SK-N-SH treated with all-trans-retinoic acid at 6 μM for 48 hours (cell line): ENCODE measurements at places on chromosomes 3 and 15.

DNA sequence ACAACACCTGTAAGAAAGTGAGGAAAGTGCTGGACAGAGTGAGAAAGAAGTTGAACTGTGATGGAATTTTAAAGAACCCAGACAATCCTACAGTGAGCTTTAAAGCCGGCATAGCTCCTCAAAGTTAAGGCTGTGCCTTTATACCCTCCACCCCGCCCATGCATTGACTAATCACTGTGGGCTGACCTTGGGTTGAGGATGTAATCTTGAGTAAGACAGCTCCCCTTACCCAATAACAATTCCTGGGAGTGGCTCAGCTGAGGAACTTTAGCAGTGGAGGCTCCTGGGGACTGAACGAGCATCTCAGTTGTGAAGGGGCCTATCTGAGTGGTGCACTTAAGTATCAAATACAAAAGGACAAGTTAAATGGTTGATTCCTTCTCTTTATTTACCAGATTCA is 35.7 kb upstream of the ZNF770 start:
- no peak for ATAC-seq

DNA sequence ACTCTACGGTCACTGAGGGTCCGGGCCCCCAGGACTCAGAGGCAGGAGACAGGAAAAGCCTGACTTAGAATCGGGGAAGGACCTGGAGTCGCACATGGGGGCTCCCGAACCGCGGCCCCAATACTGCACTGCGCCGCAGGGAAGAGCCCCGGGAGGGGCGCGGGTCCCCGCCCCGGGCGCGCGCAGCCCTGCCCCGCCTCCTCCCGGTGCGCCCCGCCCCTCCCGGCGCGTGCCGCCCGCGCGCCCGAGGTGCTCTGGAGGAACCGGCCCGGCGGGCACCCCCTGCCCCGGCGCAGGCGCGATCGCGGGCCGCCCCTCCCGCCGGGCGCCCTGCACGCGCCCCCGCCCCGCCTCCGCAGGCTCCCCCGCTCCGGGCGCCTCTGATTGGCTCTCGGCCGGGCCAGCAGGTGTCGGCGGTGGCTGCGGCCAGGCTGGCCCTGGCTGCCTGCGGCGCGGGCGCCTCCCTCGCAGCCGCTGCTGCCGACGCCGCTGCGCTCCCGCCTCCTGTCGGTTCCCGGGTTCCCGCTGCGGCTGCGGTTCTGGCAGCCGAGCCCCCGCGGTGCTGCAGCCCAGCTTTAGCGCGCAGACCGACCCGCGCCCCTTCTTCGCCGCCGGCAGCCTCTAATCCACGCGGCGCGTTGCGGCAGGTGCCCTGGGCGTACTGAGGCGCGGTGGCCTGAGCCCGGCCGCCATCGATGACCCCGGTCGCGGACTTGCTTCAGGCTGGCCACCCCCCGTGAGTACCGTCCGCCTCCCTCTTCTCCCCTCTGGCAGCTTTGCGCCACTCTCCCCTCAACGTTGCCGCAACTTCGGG is at the start of gene MYRIP:
MYRIP (plus strand) TSS at position 429 of the 814 bp plus-strand sequence. CDS start 91,208 bp downstream, outside the sequence.
- peak; percentile 87 for ATAC-seq

- no peak for ATAC-seq
These were observed 172.9 kb upstream of the FEZF2 start for GRCh38 chr3:62546266-62546665.

GRCh38 chr3:184391266-184391665 is 11.4 kb downstream of the CHRD start:
- no peak for ATAC-seq

DNA sequence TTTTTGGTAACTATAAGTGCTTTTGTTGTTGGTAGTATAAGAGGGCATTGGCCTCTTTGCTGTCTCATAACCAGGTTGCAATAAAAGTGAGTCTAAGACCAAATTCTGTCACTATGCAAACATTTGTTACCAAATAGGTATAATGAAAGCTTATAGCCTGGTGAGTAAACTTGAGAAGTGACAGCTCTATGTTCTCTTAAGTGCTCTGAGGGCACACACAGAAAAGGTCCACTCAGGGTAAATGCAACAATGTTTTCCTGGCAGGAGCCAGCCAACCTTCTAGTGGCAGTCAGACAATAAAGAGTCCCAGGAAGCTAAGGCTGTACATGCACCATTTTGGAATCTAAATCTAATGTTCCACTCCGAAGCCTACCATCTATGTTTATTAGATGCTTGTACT is 262.1 kb upstream of the TGFBR2 start:
- no peak for ATAC-seq

- no peak for ATAC-seq
These were observed 10.2 kb upstream of the MAPK6 start for GRCh38 chr15:52008698-52009434.

DNA sequence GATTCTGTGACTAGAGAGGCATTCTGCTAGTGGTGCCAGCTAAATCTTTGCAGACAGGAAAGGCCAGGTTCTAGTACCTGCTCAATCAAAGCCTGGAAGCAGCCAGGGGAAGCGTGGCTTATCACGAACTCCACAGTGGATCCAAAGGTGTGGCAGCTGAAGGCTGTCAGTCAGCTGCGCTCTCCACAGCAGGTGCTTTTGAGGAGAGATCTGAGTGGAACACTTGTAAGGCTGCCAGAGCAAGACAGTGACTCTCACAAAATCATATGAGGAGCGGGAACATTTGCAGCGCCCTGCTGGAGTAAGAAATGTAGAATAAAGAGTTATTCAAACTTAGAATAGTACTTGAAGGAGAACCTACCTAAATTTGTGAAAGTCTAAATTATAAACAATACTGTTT is 5.0 kb upstream of the DPH6 start:
- ATAC-seq, result no peak

DNA sequence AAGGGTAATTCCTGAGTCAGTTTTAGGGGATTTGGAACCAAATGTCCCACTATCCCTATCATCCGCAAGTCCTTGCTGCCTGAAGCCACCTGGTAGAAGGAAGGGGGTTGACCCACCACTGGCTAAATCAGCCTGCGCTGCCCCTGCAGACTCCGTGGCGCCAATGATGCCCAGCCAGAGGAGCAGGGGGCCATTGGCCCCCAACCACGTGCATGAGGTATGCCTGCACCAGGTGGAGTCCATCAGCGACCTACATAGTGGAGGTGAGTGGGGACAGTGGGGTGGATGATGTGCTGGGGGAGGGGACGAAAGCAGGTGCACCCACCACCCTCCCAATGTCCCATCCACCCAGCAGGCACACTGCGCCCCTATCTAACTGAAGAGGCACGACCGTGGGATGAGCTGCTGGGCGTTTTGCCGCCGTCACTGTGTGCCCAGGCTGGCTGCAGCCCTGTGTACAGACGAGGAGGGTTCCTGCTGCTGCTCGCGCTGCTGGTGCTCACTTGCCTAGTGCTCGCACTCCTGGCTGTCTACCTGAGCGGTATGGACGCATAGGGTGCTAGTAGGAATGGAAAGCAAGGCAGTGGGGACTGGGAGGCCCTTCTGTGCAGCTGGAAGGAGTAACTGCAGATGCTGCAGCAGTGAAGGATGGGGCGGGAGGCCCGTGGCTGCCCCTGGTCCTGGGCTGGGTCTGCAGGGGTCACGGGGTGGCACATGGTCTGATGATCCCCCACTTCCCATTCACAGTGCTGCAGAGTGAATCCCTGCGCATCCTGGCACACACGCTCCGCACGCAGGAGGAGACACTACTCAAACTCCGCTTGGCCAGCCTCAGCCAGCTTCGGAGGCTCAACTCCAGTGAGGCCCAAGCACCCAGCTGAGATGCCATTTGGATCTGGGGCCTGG is 5.7 kb downstream of the IFRD2 start:
- ATAC-seq, result no peak

GRCh38 chr15:88231909-88232644 is 24.5 kb downstream of the NTRK3 start:
- ATAC-seq, result no peak

DNA sequence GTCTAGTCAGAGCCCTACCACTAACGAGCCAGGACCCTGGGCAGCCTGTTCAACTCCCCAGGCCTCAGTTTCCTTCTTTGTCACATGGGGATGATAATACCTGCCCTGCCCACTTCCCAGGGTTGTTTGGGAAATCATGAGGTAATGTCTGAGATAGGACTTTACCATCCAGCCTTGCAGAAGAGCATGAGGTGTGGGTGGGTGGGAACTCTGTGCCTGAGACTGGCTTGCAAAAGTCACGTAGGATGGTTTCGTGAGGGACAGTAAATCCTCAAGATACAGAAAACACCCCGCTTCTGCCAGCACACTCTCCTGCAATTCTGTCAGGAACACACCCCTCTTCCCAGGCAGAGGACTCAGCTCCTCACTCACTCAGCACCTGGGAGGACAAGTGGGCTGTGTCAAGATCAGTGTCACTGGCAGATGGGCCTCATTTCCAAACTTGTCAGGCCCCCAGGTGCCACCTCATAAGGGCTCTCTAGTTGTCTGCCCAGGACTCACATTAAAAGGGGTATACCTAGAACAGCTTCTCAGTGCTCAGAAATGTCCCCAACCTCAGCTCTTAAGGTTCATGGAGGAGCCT is 58.4 kb downstream of the DAPK2 start:
- ATAC-seq, result no peak

DNA sequence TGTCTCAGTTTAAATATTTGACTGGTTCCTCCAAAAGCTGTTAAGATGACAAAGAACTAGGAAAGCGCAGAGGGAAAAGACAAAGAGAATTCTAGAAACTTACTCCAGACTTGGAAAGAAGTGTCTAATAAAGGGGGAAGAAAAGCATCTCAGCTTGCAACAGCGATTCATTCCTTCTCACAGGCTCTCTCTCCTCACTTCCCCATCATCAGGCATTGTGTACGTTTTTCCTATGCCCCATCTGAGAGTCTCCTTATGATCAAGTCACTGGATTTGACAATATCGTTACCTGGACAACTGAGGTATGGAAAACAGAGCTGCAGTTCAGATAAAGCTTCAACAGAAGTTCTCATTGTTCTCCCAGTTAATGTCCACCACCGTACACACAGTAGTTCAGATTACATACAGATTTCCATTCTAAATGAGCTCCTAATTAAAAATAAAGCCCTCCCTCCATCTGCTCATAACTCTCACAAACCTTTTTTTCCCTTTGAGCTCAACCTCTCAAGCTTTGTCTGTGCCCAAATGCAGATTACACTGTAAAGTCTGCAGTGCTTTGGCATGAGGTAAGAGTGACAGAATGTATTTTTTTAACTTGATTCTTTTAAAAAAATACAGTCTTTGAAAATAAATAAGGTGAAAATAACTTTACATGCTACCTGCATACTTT is 254.4 kb upstream of the THBS1 start:
- no peak for ATAC-seq

DNA sequence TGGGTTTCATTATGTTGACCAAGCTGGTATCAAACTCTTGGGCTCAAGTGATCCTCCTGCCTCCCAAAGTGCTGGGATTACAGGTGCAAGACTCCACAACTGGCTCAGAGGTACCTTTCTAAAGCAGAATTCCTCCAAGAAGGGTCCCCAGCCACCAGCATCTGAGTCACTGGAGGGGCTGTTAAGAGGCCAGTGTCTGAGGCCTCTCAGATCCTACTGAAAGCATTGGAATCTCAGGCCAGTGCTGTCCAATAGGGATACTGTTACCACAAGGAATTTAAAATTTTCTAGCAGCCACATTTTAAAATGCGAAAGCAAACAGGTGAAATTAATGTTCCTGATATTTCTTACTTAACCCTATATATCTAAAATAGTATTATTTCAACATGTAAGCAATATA is 1.3 kb downstream of the CAV3 start:
- ATAC-seq, result no peak

DNA sequence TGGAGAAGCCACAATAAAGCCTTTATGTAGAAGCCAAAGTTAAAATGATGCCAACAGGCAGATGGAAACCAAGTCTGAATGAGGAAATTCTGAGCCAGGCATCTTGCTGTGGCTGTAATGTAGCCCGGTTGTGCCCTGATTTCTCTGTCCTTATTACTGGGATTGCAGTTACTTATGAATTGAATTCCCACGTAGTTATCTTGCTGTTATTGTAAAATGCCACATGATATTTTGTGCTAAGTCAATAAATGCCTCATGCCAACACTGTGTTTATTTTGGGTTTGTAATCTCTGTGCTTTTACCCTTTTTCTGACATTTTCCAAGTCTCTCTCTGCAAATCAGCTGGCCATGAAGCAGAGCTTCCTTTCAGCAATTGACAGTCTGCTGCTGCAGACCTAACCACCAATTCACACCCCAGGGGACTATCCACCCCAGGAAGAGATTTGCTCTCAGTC is 486.1 kb upstream of the GOLIM4 start:
- no peak for ATAC-seq

DNA sequence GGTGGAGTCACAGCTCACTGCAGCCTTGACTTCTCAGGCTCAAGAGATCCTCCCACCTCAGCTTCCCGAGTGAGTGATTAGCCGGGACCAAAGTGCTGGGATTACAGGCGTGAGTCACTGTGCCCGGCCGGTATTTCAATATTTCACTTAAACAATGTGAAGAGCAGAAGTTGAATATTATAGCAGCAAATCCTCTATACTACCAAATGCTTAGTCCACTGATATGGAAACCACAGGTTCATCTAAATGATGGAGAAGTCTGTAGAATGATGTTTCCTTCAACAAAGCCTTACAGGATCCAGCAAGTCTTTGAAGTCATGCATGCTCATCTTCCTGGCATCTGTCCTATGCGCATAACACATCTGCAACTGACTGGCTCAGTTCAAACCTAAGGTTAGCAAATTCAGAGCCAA is 20.3 kb upstream of the UACA start:
- peak; percentile 77 for ATAC-seq

DNA sequence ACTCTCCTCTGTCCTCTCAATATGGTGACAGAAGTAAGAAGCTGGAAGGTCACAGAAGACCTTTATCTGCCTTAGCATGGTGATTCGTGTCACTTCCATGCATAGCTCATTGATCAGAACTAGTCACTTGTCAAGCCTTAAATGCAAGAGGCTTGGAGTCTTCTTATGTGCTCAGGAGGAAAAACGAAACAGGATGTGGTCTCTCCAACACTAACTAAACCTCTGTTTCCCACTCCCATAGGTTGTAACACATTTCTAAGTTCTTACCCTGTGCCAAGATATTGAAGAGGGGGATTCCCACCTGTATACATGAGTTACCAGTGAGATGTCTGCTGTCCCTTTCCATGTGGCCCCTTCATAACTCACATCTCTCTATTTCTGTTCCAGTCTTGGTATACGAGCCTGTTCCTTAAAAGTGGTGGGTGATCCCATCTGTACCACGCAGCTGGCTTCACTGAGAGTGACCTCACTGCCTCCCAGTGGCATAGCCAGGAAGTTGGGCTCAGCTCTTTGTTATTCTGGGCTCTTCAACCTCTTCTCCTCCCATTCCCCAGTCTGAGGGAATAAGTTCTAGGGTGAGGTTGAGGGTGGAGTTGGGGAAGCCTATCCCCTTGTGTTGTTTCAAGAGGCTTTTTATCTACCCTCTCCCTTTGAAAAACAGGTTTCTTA is 203.2 kb upstream of the PPP2R3A start:
- ATAC-seq, result no peak

DNA sequence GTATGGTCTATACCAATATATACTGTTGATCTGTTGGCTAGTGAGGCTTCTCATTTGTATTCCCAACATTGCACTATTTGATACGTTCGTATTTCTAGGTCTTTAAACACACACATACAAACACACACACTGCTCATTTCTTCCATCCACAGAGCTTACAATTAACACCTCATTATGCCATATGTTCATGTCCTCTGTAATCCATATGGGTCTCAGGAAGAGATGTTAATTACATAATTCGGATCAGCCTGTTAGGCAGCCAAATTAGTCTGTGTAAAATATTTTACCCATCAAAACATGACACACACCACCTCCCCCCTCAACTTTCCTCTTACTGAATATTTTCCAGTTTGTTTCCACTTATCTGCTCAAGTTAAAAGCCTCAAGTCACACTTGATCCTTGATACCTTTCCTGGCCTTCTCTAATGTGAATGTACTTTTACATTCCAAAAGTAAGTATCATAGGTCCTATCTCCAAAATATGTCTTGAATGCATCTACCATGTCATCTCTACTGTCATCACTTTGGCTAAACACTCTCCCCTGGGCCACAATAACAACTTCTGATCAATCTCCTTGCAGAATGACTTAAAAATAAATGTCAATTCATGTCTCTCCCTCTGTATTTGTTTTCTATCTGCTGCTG is 28.2 kb downstream of the EOGT start:
- 0 out of 3 replicates have a peak, but pooled peaks have one; percentile 24 for ATAC-seq
